ENCODE measurements at places on chromosomes 13 and 19. TPM values are rescaled to one million over a fixed set of nuclear protein-coding genes. Genes with fewer than 3 reads are reported as not detected.
A peak's percentile ranks its signal among the peaks of the same experiment; 100 is the strongest.

Gene ZGLP1
- total RNA-seq = 0.85 TPM

Gene FAM174C
- total RNA-seq = 74.8 TPM

DNA sequence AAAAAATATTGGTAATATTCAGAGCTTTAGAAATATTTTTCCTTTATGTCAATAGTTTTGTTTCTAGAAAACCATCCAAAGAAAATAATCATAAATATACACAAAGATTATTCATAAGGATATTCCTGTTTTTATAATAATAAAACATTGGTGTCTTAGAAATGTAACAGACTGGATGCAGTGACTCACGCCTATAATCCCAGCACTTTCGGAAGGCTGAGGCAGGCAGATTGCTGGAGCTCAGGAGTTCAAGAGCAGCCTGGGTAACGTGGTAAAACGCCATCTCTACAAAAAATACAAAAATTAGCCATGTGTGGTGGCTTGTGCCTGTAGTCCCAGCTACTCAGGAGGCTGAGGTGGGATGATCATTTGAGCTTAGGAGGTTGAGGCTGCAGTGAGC, 106.8 kb downstream of the DHRS12 start:
- no peak for DNase-seq

- DNase-seq = no peak
Observed at GRCh38 chr13:63501702-63502101, 2086.1 kb upstream of the PCDH20 start.

GRCh38 chr13:44879452-44880058, 109.7 kb downstream of the NUFIP1 start:
- DNase-seq = peak; percentile 37

Gene FBN3
- not detected for total RNA-seq

GRCh38 chr19:30645946-30646577, 273.9 kb downstream of the ZNF536 start:
- no peak for DNase-seq

Gene KCTD4
- total RNA-seq = not detected

DNA sequence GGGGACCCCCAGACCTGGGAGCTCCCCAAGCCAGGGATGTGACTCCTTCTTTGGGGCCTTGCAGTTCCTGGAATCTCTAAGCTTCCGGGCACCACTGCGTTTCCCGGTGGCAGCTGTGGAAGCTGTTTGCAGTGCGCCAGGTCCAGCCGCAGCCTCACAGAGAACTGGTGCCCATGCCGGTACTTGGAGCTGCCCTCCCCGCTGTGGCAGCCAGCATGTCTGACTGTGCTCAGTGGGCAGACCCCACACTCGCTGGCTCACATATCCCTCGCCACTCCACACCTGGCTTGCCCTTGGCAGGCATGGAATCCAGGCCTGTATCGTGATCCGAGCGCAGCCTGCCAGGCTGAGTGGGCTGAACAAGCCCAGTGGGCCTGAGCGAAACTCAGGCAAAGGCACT, 753.2 kb upstream of the PCDH20 start:
- DNase-seq = no peak

- DNase-seq = peak; percentile 80
Observed at GRCh38 chr19:10420444-10421239, at the start of gene PDE4A. Gene PDE4A, plus strand, starts transcription at chr19:10420538. Its CDS starts 227 bp downstream, at chr19:10420765.

- no peak for DNase-seq
Observed at GRCh38 chr13:31149604-31150003, 12.1 kb downstream of the HSPH1 start.

DNA sequence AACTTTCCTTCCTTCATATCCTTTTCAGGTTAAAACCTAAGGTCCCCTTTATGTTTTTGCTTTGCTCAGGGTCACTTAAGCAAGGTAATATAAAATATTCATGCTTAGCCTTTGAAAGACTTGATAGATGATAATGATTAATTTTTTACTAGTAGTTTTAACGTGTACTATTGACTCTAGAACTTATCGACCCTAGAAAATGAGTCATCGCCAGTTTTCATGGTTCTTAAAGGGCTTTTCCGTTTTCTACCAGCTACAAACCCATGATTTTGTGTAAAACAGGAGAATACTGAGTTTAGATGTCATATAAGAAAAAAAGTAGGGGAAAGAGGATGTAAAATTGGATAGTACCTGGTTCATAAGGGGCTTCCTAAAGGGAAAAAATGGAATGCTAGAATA, 75.7 kb downstream of the DHRS12 start:
- DNase-seq = no peak

Gene KL
- total RNA-seq = 0.19 TPM

- no peak for DNase-seq
Observed at GRCh38 chr13:45826731-45827130, 24.8 kb downstream of the SIAH3 start.

Gene WDR88
- not detected for total RNA-seq

DNA sequence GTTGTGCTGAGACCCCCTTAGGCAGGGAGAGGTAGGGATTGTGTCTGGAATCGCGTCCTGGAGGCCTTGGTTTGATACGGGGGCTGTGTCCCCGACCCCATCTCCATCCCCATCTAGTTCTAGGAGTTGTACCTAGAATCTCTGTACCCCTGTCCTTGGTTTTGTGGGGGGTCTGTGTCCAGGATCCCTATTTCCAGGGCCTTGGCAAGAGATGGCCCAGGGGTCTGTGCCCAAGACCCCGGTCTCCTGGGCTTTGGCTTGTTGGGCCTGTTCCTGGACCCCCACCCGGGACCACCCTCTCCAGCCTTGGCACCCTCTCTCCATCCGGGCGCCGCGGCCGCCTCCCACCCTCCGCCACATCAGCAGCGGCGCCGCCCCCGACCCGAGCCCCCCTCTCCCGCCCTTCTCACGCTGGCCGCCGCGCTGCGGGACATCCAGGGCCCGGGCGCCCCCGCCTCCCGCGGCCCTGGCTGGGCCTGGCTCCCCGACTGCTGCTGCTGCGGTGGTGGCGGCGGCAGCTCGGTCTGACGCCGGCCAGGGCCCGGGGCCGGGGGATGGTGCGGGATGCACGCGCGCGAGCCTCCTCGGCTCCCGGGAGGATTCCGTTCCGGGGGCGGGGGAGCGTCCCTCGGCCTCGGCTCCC, at the start of gene NUMBL:
Gene NUMBL (minus strand): TSS at position 602 of the 643 bp plus-strand sequence. CDS start 168 bp downstream, at position 434.
- no peak for DNase-seq

DNA sequence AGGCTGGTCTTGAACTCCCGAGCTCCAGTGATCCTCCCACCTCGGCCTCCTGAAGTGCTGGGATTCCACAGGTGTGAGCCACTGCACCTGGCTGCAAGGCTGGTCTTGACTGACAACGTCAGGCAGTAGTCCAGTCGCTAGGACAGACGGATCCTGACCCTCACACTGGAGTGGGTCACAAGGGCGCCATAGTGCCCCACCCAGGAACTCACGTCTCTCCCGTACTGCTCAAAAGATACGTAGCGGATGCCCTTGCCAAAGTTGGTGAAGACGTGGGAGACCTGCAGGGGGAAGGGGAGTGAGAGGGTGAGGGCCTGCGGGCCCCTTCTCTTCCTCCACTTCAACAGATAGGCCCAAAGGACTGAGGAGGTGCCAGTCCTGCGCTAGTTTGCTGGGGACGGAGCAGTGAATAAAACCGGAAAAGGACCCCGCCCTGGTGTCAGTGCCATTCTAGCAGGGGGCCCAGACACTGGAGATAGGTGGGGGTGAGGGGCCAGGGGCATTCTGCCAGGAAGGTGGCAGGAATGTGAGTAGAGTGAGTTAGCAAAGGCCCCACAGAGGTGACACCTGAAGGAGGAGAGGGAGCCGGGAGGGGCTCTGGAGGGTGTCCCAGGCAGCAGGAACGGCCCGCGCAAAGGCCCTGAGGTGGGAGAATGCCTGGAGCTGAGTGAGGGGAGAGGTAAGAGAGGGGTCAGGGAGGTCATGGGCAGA, 11.9 kb downstream of the MRPS12 start:
- no peak for DNase-seq

Gene THSD1
- total RNA-seq = 0.12 TPM

Gene LGALS4
- 0.33 TPM for total RNA-seq

Gene PRTN3
- total RNA-seq = not detected

GRCh38 chr13:100895651-100896050, 221.1 kb upstream of the TMTC4 start:
- DNase-seq = no peak

DNA sequence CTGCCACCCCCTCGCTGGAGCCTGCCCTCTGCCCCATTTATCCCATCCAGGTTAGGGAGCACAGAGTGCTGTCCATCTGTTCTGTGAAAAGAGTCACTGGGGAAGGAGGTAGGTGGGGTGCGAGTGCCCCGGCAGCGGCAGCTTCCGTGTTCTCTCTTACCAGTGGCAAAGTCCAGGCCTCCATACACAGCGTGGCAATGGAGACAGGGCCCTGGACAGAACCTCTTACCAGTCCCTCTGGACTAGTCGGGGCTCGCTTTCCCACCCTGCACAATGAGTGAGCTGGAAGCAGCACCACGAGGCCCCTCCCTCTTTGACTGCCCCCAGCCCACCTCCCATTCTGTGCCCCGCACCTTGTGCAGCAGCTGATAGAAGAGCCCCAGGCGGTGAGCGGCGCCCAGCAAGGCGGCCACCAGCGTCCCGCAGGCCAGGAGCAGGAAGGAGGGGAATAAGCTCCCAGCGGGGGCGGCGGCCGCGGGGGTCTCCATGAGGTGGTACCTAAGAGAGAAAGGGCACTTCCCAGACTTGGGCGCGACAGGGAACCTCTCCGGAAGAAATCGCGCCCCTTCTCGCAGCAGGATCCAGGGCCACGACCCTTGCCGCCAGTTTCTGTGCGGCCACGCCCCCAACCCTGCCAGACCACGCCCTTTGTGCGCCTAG, 17.5 kb downstream of the SYDE1 start:
- DNase-seq = peak; percentile 27

DNA sequence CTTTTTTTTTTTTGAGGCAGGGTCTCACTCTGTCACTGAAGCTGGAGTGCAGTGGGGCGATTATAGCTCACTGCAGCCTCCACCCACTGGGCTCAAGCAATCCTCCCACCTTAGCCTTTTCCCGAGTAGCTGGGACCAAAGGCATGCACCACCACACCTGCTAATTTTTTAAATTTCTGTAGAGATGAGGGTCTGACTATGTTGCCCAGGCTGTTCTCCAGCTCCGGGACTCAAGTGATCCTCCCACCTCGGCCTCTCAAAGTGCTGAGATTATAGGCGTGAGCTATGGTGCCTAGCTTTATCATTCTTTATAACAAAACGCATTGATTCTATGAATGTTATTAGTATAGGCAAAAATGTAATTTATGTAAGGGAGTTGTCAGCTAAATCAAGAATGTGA, 17.9 kb upstream of the LYPD3 start:
- no peak for DNase-seq

- peak; percentile 22 for DNase-seq
Observed at GRCh38 chr13:50589139-50589538, 254.4 kb downstream of the DLEU7 start.

Gene RNF17
- total RNA-seq = not detected

DNA sequence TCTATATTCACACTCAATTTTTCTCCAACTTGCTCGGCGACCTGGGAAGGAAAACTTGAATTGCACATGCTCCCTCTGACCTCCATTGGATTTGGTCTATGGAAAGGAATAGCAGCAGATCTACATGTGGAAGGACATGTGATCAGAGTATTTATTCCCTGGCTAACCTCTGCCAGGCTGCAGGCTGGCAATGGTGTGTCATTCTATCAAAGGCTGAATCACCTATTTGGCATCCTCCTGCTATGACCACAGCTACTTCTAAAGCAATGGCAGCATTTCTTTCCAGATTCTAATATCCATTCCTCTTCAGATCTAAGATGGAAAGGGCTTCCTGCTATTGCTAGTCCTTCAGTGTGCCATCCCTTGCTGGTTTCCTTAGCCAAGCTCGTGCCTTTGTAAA, 144.3 kb upstream of the FREM2 start:
- no peak for DNase-seq

Gene PROZ
- not detected for total RNA-seq

GRCh38 chr13:44158881-44159632, 214.6 kb upstream of the SERP2 start:
- DNase-seq = no peak

DNA sequence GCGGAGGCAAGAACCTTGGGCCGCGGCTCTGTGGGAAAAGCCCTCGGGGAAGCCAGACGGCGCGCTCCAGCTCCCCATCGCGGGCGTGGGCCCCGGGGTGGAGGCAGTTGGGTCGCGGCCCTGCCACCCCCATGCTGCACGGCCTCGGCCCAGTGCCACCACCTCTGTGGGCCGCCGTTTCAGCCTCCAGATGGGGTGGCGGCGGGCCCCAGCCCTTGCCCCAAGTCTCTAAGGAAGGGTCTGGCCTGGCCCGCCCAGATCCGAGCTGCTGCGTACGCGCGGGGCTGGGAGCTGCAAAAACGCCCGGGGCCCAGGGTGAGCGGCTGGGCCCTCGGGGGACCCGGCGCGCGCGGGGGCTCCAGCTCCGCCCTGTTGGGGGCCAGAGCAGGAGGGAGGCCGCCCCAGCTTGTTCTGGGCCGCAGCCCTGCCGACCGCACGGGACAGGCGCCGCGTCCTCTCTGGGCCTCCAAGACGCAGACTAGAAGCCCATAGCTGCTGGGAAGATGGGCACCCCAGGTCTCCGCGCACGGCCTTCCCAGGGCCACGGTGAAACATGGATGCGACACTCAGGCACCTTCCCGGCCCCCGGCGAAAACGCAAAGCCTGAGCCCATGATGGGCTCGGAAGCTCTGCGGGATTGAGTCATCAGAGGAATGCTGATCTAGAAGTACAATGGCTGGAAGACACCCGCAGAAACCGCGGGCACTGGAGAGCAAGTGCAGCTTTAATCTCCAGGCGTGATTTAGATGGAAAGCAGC, 110.1 kb downstream of the KCTD15 start:
- DNase-seq = no peak

DNA sequence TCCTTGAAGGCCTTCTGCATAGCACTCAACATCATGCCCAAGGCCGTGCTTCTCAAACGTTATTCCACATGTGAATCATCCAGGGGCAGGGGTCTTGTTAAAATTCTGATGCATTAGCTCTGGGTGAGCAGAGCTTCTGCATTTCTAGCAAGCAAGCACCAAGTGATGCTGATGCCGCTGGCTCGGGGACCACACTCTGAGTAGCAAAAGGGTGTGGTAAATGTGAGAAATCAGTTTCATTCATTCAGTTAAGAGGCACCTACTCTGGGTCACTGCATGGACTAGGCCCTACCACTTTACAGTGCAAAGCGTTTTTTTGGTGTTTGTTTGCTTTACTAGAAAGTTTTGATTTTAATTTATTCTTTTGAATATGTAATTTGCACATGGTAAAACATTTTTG, 7.2 kb downstream of the KRTDAP start:
- peak; percentile 48 for DNase-seq

DNA sequence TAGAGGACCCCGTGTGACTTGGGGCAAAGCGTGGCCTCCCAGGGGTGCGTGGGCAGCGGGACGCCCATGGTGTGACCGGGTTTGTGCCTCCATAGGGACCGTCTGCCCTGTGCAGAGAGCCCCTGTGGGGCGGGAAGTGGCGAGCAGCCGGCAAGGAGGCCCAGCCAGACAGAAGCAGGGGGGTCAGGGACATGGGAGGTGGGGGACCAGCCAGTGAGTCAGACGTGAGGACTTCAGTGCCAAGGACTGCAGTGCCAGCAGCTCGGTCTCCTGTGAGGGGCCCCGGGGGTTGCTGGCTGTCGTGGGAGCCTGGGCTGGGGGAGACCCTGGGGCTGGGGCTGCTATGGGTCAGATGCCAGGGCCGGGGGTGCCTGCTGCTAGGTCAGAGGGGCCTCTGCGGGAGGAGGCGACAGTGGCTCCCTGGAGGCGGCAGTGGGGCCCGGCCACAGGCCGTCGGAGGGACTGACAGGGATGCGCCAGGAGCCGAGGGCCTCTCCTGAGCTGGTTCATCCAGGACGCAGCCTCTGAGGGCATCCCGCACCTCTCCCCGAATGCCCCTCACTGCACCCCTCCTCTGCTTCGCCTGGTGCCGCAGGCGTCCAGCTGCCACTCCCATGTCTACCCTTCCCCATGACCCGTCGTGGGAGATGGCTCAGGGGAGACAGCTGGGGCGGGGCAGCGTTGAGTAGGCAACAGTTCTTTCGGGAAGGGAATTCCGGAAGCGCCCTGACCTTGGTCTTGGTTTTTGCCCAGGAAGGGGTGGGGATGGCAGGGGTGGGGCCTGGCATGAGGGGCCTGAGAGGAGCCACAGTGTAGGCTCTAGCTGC, 80.0 kb downstream of the KDM4B start:
- DNase-seq = no peak
